ENCODE measurements at places on chromosomes 5 and 9.
A peak's percentile ranks its signal among the peaks of the same experiment; 100 is the strongest.

GRCh38 chr9:121284733-121285451, 16.9 kb downstream of the GSN start:
- no peak overlapping the region for H3K4me3 ChIP-seq
- H3K36me3 ChIP-seq: no peaks in the 10 kb centered on the region
- H3K27ac ChIP-seq: no peak overlapping the region
- no peaks in the 10 kb centered on the region for H3K27me3 ChIP-seq
- DNase-seq: no peak

- no peak for DNase-seq
- H3K27ac ChIP-seq: no peak overlapping the region
Measured at GRCh38 chr9:7130266-7130820, 372.6 kb downstream of the KDM4C start.

DNA sequence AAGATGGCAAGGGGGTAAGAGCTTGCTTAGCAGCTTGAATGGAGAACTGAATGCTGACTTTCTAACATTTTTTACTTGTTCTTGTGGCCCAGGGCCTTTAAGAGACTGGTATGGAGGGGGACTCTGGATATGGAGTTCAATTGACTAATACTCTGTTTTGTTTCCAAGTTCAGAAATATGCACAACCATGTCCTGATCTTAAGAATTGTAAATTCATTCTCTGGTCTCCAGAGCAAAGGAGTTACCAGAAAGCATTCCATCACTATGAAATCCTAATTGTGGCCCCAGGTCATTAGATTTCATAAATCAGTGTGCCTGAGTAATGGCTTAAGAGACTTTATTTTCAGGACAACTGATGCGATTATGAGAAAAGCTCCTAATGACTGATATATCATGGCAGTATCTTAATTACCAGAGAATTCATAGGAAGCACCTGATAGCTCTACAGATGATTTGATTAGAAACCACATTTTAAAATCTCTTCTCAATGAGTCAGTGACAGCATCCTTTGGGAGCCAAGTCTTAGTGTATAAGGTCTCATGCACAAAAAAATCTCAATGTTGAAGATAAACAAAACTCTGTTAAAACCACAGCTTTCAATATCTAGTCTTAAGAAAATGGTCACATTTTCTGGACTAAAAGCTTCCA, 613.6 kb upstream of the KLF4 start:
- no peaks in the 10 kb centered on the region for H3K27me3 ChIP-seq
- H3K27ac ChIP-seq: no peak overlapping the region
- H3K36me3 ChIP-seq: no peaks in the 10 kb centered on the region

GRCh38 chr5:55638051-55638450, 74.1 kb downstream of the SLC38A9 start:
- H3K36me3 ChIP-seq: peaks cover 3% of the 10 kb centered on the region
- H3K27ac ChIP-seq: no peak overlapping the region
- no peaks in the 10 kb centered on the region for H3K27me3 ChIP-seq

- H3K27me3 ChIP-seq: no peaks in the 10 kb centered on the region
- no peak for DNase-seq
- H3K4me3 ChIP-seq: no peak overlapping the region
- no peak overlapping the region for H3K27ac ChIP-seq
Measured at GRCh38 chr5:94353605-94354004, 264.8 kb downstream of the KIAA0825 start.

DNA sequence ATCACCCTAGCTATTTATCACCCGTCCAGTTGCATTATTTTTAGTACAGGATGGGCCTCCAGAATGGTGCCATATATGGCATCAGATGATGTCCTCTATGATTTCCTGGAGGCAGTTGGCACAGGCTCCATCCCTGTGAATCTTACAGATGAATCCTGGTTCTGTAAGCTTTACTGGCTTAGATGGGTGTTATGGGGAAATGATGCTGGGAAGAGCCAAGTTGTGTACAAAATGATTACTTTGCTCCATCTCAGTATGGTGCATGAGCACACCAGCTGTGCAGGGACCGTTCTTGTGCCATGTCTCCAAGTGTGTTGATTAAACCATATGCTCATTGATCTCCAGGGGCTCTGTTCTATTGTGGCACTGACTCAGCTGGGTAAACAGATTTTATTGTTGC, 755.7 kb downstream of the TLR4 start:
- no peaks in the 10 kb centered on the region for H3K4me1 ChIP-seq
- no peak overlapping the region for H3K4me3 ChIP-seq
- H3K27me3 ChIP-seq: no peaks in the 10 kb centered on the region
- no peak for DNase-seq

DNA sequence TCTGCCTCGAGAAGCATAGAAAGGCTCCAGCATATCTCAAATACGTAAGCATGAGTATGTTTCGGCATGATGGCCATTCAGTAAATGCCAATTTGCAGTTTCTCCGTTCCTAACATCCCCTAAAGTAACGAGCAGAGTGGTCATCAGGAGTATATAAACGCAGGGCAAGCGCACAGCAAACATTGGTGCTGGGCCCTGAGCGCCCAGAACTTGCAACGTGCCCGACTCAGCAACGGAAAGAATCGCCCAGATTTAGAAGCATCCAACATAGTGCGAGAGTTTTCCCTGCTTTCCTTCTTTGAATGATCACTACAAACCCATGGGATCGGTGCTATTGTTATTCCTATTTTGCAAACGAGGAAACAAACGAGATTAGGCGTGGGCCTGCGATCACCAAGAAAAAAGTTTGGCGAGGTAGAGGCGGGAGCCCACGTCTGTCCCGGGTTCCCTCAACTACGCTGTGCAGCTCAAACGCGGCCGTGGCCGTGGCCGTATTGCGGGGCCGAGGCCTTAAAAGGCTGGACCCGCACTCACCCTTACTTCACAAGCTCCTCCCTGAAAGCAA, 505 bp downstream of the RPS14 start:
- no peak for DNase-seq
- H3K27me3 ChIP-seq: no peaks in the 10 kb centered on the region
- H3K4me1 ChIP-seq: peaks cover 23% of the 10 kb centered on the region
- H3K36me3 ChIP-seq: peaks cover 28% of the 10 kb centered on the region
- peak overlapping the region; percentile 100 for H3K27ac ChIP-seq
- peak overlapping the region; percentile 68 for H3K4me3 ChIP-seq

Measured in naive thymus-derived CD4-positive, alpha-beta T cell (primary cell).